ENCODE measurements at places on chromosomes 6 and 20.

DNA sequence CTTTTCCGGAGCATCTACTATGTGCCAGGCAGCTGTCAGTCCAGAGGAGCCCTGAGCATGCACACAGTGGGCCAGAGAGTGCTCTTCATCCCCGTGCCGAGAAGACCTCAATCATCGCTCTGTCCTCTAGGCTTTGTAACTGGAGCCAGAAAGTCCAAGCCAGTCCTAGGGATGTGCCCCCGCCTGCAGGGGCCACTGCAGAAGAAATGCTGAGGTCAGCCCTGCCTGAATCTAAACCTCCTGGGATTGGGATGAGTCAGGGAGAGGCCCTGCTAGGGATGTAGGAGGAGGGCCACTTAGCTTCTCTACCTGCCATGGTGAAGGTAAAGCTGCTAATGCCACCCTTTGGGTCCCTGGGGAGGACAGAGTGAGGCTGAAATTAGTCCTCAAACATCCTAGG lies 146.8 kb downstream of the CDC5L start:
- no peak for DNase-seq

DNA sequence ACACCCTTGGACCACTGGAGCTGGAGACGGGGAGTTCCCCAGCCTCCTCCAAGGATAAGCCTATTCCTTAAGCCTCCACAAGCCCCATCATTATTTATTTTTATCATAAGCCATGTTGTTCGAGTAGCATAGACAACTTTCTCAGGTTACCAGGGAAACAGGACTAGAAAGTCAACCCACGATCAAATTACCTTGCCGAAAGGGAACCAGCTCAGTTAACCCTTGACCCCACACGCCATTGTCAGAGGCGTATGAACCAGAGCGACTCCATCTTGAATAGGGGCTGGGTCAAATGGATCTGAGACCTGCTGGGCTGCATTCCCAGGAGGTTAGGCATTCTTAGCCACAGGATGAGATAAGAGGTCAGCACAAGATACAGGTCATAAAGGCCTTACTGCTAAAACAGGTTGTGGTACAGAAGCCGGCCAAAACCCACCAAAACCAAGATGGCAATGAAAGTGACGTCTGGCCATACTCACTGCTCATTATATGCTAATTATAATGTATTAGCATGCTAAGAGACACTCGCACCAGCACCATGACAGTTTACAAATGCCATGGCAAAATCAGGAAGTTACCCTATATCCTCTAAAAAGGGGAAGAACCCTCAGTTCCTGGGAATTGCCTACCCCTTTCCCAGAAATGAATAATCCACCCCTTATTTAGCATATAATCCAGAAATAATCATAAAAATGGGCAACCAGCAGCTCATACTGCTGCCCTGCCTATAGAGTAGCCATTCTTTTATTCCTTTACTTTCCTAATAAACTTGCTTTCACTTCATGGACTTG lies 22.4 kb downstream of the SYNJ2 start:
- DNase-seq = no peak

DNA sequence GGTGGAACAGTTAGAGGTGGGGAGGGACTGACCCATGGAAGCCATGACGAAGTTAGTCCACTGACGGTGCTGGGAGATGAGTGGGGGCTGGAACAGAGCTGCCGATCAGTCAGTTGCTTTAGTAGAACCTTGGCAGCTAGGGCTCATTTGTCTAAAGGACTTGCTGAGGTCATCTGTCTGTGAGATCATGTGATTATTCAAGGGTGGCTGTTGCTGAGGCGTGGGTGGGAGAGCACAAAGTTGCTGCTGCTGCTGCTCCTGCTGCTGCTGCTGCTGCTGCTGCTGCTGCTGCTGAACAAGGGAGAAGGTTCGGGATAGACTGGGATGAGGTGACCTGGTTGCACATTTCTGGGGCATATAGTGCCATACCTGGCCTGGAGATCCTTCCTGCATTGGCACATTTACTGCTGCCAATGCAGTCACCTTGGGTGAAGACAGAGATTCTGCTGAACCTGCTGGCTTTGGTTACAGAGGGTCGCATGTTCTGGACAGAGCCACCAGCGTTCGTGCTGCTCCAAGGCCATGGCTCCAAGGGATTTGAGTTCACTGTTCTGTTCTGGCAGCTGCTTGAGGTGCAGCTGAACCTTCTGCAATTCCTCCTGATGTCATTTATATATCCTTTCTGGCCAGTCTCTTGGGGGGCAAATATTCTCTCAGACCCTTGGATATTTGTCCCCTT lies 840.5 kb downstream of the HACE1 start:
- no peak for DNase-seq

GRCh38 chr20:62511915-62512610 lies 36.3 kb upstream of the GATA5 start:
- DNase-seq = no peak

DNA sequence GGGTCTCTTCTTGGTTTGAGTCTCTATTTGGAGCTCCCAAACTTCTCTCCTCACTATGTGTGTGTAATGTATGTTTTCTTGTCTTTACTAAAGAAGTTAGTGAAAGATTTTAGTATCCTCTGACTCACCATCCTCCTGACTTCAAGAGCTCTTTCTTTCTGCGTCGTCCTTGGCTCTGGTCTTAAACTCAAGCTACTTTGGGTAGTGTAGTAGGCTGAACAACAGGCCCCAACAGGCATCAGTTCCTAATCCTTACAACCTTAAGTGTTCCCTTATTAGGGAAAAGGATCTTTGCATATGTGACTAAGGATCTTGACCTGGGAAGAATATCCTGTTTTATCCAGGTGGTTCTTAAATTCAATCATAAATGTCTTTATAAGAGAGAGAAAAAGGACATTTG lies 810.2 kb downstream of the MAFB start:
- DNase-seq = no peak

- DNase-seq = no peak
These were observed 240.6 kb downstream of the BCKDHB start for GRCh38 chr6:80347101-80347500.

GRCh38 chr20:40434122-40434521 lies 254.9 kb downstream of the MAFB start:
- DNase-seq = no peak

DNA sequence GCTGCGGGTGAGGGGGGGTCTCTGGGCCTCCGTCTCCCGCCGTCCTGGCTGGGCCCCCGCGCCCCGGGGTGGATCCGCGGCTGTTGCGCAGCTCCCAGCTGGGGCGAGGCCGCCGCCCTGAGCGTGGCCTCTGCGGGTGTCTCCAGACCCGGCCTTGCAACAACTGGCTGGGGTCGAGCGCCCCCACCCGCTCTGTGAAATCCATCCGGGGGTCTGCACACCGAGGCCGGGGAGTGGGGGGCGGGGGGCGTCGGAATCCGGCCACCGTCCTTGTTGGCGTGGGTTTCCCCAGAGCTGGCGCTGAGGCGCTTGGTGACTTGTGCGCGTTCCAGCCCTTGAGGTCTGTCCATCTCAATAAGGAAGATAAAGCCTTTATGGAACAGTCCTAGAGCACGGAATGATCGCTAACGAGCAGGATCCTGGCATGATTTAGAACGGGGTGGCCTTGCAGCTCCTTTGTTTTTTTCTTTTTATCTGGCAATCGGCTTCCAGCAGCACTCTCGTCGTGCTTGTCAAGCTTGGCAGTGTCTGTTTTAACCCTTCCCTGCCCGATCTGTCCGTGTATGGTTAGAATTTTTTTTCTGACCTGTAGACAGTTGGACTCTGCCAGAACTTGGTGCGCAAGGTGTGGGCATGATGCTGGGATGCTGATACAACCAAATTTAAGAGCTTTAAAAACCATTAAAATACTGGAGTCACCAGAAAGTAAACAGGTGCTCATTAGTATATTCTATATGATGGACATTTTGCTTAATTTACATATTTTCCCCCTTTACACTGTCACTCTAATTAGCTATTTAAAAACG lies 675 bp downstream of the DSTN start:
- DNase-seq = no peak
